ENCODE measurements at places on chromosomes 1 and 21. TPM values are rescaled to one million over a fixed set of nuclear protein-coding genes. Genes with fewer than 3 reads are reported as not detected.
A peak's percentile ranks its signal among the peaks of the same experiment; 100 is the strongest.

- H3K4me1 ChIP-seq, result peaks cover 22% of the 10 kb centered on the region
- H3K36me3 ChIP-seq, result no peaks in the 10 kb centered on the region
- no peaks in the 10 kb centered on the region for H3K27me3 ChIP-seq
- H3K4me3 ChIP-seq, result no peak overlapping the region
- no peak for DNase-seq
- H3K27ac ChIP-seq, result no peak overlapping the region
These were observed 9.1 kb upstream of the C21orf91 start for GRCh38 chr21:17828223-17828622.

CORT gene
- total RNA-seq, result 0.16 TPM

DNA sequence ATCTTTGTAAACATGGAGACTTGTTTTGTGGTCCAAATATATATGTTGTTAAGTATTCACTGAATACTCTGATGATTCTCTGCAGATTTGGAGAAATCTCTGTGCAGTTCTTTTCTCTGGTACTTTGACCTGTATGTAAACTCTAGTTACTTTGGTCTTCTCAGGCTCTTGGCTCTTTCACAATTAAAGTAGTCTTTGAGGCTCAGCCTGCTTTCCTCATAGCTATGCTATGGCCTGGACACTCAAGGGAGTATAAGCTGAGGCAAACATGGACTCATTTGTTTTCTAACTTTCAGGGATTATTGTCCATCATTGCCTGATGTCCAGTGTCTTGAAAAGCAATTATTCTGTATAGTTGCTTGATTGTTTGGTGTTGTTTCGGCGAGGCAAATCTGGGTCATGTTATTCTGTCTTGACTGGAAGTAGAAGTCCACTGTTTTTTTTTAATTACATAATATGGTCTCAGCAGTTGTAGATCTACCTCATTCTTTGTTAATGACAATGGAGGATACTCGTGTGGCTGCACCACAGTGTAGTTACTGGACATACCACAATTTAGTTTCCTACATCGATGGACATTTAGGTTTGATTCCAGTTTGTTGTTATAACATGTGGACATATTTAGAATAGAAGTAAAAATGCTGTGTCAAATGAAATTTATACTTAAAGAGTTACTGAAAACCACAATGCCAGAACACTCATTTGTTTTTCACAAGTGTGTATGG is 9.2 kb downstream of the PTBP2 start:
- H3K4me3 ChIP-seq, result no peak overlapping the region
- no peak for DNase-seq
- no peak overlapping the region for H3K27ac ChIP-seq
- H3K4me1 ChIP-seq, result 0 out of 2 replicates have a peak, but pooled peaks cover 13% of the 10 kb centered on the region

GRCh38 chr1:65812065-65812464 is 19.4 kb downstream of the PDE4B start:
- peak; percentile 30 for DNase-seq
- peaks cover 11% of the 10 kb centered on the region for H3K4me1 ChIP-seq

AMY1C gene
- total RNA-seq, result not detected

DNA sequence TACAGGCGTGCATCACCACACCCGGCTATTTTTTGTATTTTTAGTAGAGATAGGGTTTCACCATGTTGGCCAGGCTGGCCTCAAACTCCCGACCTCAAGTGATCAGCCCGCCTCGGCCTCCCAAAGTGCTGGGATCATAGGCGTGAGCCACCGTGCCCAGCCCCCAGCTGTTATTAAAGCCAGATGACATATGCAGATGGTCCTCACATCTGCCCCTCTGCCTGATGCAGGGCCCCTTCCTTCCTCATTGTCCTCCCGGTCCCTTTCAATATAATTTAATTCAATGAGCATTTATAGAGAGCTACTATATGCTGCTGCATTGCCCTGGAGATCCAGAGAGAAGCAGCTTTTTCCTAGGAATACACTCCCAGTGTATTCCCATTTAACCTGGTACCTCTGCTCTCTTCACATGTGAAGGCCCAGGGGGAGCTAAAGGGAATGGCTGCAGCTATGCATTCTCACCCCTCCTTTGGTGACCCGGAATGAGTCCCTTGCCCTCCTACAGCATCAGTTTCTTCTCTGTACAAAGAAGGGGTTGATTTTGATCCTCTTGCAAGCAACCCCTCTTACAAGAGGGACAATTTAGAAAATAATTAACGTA is 55.6 kb downstream of the L1TD1 start:
- H3K36me3 ChIP-seq, result no peaks in the 10 kb centered on the region
- H3K4me3 ChIP-seq, result no peak overlapping the region
- no peaks in the 10 kb centered on the region for H3K4me1 ChIP-seq
- no peak overlapping the region for H3K27ac ChIP-seq
- peak; percentile 39 for DNase-seq
- no peaks in the 10 kb centered on the region for H3K27me3 ChIP-seq

DNA sequence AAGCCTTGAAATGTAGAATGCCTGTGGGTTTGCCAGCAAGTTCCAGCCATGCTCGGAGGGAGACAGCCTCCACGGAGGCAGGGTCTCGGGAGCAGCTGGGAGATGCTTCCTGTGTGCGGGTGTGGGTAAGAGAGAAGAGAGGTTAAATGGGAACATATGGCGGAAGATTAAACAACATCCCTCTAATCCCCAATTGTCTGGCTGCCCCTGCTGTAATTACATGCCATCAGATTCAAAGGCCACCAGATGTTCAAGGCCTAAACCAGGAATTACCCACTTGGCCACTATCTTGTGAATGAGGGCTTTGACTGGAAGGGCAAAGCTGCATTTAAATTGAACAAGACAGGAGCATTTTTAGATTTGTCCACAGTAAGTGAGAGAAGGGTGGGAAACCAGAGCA is 81.4 kb upstream of the BACE2 start:
- H3K36me3 ChIP-seq, result no peaks in the 10 kb centered on the region
- no peak overlapping the region for H3K27ac ChIP-seq

- H3K4me3 ChIP-seq, result no peak overlapping the region
- no peaks in the 10 kb centered on the region for H3K36me3 ChIP-seq
- H3K27ac ChIP-seq, result no peak overlapping the region
These were observed 48.1 kb downstream of the NGF start for GRCh38 chr1:115289940-115290339.

FAM78B gene
- total RNA-seq, result 5.8 TPM

DNA sequence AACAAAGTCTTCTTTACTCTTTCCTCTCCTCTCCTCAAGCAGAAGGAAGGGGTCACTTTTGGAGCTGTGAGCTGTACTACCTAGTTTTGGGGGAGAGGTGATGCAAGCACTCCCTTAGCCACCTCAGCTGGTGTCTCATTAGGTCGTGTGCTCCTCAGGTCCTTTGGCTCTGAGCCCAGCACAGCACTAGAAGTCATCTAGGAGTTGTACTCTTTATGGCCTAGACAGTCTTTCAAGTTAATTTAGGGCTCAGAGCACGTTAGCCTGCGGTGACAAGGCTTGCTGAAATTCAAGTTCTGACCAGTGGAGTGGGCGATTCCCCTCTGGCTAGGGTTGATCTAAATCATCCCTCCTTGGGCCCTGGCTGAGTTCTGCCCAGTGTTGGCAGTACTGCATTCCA is 48.0 kb upstream of the WDR26 start:
- H3K27ac ChIP-seq, result no peak overlapping the region
- H3K4me1 ChIP-seq, result peaks cover 10% of the 10 kb centered on the region
- no peak overlapping the region for H3K4me3 ChIP-seq

- H3K27me3 ChIP-seq, result no peaks in the 10 kb centered on the region
- H3K4me1 ChIP-seq, result no peaks in the 10 kb centered on the region
- no peak overlapping the region for H3K27ac ChIP-seq
- H3K36me3 ChIP-seq, result no peaks in the 10 kb centered on the region
These were observed 5.5 kb upstream of the ZNF695 start for GRCh38 chr1:247013391-247013790.

- no peaks in the 10 kb centered on the region for H3K36me3 ChIP-seq
- H3K27me3 ChIP-seq, result peaks cover 19% of the 10 kb centered on the region
- H3K4me3 ChIP-seq, result no peak overlapping the region
- DNase-seq, result no peak
These were observed 2.9 kb upstream of the ETNK2 start for GRCh38 chr1:204154568-204155255.
